Brain pericyte (primary cell): ENCODE measurements at places on chromosomes 4 and X.

- no peak for DNase-seq
These were observed 417.1 kb upstream of the GALNT7 start for GRCh38 chr4:172751550-172751949.

GRCh38 chr4:304969-305680 is at the start of gene ZNF732:
Gene ZNF732 (minus strand): TSS chr4:305474. CDS start chr4:305310, 164 bp downstream.
- peak; percentile 22 for DNase-seq

- no peak for DNase-seq
These were observed 12.1 kb downstream of the HHIP start for GRCh38 chr4:144658015-144658567.

DNA sequence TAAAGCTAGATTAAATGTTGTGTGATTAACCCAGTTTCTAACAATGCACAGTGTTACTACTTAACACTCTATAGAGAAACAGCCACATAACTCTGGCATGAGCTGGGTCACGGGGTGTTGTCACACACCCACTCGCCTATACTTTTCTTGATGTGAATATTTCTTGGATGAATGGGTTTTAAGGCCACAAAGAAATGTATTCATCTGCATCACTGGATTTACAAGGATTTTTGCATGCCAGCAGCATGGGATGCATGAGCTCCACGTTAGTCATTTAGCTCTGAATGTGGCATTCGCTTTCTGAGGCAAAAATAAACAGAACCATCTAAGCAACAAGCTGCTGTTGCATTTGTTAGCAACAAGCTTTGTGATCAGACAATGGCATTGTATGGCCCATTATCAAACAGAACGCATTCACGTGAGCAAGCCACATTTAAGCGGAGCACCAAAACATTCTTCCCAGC is 89.7 kb downstream of the LRP2BP start:
- DNase-seq = no peak

GRCh38 chr4:173403051-173403450 is 4.1 kb upstream of the SCRG1 start:
- DNase-seq = no peak

DNA sequence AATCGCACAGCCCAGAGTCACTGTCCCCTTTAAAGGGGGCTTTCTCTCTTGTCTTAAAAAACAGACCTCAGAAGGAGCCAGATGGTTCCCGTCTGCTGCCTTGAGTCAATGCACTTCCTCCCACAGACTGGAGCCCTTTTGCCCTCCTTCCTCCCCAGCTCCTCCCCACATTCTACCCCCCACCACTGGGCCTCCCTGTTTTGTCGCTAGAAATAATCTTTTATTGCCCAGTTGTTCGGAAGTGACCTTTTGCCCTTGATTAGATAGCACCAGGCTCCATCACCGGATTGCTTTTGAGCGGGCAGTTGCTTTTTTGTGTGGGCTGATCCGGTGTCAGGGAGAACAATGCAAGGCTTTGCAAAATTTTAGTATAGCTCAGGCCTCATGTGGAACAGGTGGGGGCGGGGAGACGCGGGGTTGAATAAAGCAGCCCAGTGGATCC is 47.7 kb downstream of the SPRY1 start:
- no peak for DNase-seq

GRCh38 chrX:115393271-115393670 is 103.8 kb downstream of the LUZP4 start:
- no peak for DNase-seq

- no peak for DNase-seq
These were observed at the start of gene RAB33B for GRCh38 chr4:139454111-139455045. Gene RAB33B (plus strand): TSS chr4:139454121. CDS start chr4:139454196, 75 bp downstream.

GRCh38 chrX:14038375-14039085 is 8.8 kb upstream of the GEMIN8 start:
- DNase-seq = no peak

- no peak for DNase-seq
These were observed 304.6 kb upstream of the TENM3 start for GRCh38 chr4:181938631-181939030.

DNA sequence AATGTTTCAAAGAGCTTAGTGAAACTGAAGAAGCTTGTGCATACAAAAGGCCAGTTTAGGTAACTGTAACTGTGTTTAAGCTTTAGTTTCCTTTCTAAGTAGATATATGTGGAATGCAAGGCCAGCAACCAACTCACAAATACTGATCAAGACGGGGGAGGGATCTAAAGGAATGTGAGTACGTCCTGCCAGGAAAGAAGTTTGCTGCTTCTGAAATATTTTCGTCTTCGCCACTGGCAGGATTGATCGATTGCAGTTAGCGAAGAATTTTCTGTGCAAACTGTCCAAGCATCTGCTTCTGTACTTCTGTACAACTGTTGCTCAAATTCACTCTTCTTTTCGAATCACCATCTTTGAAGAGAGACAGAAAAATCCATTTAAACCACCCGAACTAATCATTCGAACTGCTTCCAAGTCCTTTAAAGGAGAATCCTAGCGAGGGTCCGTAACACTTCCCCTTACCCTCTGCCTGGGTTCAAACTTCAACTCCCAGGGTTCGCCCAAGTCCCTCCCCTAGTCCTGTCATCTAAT is 373 bp upstream of the INTS6L start:
- no peak for DNase-seq

- DNase-seq = no peak
These were observed 30.0 kb upstream of the RASSF6 start for GRCh38 chr4:73650250-73650649.

- DNase-seq = no peak
These were observed 1.3 kb upstream of the ING2 start for GRCh38 chr4:183503497-183504063.

DNA sequence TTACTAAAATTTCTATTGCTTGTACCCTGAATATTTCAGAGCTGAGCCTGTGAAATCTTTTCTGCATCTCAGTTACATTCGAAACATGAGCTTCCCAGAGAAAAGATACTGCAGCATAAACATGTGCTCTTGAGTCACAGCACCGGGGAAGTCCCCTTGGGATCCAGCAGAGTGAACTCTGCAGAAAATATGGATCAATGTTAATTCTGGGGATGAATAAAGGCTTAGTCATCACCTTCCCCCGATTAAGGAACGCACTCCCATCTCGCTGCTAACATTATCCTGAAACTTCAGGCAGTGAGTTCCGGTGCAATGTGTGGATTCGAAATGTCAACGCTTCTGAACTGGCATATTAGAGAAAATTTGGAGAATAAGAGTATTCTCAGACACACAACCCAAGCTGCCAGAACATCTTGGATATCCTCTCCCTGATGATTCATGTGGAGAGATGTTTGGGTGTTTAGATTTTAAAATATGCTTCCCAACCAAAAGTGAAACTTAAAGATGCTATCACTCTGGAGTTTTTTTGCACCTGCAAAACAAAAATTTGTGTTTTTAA is 90.8 kb downstream of the IRF2 start:
- peak; percentile 71 for DNase-seq

DNA sequence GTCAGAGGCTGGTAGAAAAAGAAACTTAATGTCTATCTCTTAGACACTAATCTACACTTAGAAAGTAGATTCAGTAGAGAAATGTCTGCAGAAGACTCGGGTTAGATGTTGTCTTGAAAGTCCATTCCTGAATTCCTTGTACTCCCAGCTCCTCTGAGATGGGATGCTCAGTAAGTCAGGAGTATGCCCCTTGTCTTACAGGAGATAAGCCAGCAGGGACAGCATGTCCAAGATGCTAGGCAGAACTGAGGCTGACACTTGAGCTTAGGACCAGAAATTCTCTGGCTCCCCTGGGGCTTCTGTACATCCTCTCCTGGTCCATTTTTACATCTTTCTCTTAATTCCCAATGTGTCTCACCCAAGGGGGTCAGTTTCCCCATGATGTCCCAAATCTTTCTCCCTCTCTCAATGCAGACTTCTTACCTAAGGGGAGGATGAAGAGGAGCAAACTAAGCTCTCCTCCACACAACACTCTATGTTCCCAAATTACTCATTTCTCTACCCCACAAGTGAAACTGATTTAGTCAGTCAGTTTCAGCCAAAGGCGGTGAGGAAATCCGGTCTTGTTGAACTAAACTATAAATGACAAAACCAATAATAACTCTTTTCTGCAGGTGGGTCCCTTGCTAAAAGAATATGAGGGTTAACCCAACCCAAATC is 558.2 kb upstream of the DIPK2B start:
- no peak for DNase-seq

DNA sequence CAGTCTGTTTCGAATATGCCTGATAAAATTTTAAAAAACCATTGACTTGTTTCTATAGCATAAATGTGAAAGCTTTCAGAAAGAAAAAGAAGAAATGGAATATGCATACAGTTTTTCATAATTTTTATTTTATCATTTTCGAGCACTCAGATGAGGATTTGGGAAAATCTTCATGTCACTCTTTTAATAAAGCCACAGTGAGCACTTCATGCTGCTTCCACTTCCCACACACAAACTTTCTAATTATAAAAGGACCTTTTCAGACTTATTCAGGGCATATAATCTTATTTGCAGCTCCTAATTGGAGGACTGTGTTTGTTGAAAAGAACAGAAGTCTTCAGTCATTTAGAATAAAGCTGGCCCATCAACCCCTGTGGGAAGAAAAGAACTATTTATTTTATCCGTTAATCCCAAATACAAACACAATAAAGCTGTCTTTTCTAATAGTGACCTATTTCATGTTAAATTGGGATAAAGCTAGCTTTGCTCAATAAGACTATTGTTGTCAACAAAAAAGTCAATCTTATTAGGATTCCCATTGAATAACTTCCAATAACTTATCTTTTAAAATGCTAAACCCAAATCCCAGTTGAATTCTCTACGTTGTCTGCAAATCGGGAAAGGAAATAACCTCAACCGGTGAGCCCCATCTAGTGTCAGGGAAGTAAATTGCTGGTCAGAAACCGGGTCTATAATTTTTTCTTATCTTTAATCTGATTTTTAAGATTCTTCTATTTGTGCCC is 211.5 kb downstream of the PDGFRA start:
- no peak for DNase-seq

DNA sequence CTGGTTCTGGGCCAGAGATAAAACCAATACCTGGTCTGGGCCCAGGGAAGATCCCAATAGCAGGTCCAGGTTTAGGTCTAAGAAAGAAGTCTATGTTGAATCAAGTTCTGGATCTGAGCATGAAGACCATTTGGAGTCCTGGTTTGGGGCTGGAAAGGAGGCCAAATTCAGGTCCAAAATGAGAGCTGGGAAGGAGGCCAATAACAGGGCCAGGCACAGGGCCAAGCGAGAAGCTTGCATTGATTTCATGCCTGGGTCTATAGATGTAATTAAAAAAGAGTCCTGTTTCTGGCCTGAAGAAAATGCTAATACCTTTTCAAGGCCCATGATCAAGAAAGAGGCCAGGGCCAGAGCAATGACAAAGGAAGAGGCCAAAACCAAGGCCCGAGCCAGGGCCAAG is 3.4 kb downstream of the GPRASP1 start:
- no peak for DNase-seq

GRCh38 chr4:137370679-137371078 is 161.6 kb downstream of the PCDH18 start:
- DNase-seq = no peak

DNA sequence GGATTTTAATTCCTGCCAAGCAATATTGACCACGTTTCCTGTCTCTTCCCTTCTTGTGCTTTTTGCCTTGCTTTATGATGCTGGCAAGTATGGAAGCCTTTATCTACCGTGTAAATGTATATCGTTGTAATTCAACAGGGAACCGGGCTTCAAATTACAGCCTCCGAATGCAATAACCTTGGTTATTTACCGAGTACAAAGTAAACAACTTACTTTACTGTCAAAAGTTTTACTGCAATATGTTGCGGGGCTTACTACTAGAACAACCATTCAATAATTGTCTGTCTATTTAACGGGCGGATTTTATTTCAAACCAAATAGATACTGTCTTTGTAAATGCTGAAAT is 73.1 kb downstream of the PALLD start:
- DNase-seq = no peak

DNA sequence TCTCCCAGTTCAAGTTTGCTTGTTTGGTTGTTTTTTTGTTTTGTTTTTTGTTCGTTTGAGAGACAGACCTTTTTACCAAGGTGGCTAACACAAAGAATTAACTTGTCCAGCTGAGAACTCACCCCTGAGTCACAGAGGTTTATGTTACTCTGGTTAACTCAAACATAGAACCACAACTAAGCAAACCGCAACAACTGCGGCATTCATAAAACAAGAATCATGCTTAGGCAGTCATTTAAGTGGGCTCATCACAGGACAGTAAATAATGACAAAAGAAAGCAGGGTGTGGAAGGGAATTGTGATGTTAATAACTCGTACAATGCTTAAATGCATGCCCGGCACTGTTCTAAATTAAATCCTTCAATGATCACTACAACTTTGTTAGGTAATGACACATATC is 24.7 kb upstream of the IL13RA1 start:
- DNase-seq = no peak

GRCh38 chr4:41731569-41732126 is 16.9 kb downstream of the PHOX2B start:
- no peak for DNase-seq

DNA sequence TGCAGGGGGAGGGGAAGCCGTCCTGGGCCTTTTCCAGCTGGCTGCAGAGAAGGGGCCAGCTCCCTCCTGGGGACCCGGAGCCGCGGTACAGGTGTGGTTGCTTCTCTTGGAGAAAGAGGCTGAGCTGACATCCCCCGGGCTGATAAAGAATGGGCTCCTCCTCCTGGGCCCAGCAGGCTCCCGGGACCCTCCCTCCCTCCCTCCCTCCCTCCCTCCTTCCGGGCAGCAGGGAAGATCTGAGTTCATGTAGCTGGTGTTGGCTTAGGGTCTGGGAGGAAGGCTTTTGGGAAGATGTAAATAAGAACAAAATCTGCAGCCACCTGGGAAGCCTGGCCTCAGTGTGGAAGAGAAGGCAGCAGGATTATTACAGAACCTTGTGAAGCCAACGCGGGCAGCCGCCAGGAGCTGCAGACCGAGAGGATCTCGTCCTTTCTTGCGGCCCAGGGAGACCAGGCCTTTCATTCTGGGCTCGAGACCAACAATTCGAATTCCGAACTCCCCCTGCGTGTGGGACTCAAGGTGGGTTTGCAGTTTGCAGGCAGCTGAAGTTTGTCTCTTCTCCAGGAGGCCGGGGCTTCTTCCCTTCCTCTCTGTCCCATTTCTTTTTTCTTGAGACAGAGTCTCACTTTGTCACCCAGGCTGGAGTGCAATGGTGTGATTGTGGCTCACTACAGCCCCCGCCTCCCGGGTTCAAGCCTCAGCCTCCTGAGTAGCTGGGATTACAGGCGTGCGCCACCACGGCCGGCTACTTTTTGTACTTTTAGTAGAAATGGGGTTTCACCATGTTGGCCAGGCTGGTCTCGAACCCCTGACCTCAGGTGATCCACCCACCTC is at the start of gene PLCXD1:
PLCXD1 (plus strand) TSS at position 216 of the 834 bp plus-strand sequence. CDS start 2,807 bp downstream, outside the sequence.
- DNase-seq = peak; percentile 31
